ENCODE measurements at places on chromosomes 7 and 10.

- DNase-seq = no peak
Measured at GRCh38 chr10:129277084-129277483, 190.0 kb upstream of the MGMT start.

DNA sequence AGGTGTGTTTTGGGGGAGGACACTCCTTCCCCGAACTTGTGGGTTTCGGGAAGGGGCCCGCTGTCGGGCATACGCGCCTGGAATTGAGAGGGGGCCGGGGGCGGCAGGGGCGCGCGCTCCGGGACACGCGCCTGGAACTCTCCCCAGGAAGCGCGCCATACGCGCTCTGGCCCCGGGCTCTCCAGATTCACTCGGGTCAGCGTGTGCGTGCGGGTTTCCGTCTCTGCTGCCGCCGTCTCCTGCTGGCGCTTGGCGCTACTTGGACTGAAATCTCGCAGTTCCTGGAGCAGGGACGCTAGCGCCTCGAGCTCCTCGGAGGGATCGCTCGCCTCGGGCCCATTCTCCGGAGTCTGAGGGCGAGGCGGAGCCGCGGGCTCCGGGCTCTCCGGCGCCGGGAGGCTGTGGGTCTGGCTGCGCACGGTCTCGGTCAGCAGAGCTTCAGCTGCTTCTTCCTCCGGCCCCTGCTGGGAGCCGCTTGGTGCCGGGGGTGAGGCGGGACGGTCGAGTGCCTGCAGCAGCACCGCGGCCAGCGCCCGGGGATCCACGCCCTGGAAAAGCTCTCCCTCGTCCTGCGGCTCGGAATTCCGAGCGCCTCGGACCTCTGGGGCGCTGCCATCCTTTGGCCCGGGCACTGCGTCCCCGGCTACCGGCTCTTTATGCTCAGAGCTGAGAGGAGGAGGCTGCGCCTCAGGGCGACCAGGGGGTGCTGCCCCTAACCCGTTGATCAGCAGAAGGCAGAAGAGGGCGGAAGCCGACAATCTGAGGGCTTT is 1.1 kb downstream of the VGF start:
- peak; percentile 56 for DNase-seq

DNA sequence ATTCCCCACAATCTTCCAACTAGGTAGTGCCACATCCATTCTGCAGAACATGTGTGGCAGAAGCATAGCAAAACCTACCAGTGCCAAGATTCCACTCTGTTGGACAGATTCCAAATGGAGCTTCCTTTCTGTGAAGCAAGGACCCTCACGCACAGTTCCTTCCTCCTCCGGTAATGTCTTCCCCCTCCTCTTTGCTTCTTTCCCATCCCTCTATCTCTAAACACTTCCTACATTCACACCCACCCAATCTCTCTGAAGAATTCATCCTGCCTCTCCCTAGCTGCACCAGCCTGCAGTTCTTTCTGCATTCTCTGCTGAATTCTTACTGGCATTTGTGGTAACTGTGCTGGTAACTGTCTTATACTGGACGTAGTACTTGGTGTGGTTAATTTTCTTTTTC is 124.9 kb downstream of the RNLS start:
- no peak for DNase-seq

DNA sequence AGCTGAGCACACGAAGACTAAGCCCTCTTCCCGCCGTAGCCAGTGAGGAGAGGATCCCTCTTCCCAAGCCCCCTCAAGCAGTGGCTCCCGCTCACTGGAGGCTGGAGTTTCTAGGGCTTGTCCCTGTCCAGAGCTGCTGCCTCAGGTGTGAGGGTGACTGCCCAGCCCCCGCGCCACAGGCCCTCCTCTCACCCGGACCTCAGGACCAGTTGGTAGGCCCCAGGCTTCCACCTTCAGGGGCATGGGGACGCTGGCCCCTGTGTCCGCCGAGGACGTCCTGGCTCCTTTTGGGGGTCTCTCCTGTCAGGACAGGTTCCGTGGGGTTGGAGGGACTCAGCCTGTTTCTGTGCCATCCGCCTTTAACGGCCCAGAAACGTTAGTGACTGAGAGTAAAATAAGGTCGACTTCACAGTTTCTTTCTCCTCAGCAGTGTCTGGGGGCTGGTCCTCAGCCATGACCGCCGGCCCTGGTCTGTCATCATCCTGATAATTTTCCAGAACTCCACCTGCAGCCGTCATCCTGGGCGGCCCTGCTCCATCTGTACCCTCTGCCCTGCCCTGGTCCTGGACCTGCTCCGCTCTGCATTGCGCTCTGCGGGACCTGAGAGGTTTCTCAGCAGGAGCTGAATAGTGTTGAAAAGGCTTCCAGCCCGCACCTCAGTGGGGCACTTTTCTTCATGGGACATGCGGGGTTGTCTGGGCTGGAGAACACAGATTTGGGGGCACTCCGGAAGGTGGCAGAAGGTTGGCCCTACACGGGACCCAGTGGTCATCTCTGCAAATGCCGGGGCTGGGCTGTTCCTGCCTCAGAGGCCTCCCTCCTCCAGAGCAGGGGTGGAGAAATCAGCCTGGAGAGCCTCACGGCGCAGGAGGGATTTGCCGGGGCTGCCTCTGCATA is 36.0 kb upstream of the FAM20C start:
- no peak for DNase-seq

DNA sequence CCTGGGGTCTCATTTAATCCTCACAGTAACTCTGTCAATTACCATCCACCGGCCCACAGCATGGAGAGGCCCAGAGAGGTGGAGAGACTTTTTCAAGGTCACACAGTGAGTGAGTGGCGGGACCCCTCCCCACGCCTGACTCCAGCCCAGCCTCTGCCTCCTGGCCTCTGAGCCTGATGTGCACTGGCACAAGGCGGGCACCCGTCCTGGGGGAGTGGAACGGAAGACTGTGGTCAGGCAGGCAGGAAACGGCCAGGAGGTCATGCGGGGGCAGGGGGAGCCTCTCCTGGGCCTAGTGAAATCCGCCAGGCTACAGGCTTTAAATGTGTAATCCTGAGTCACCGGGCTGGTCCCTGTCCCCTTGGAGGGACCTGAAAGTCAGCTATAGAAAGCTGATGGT is 32.2 kb downstream of the ZCCHC24 start:
- DNase-seq = no peak

DNA sequence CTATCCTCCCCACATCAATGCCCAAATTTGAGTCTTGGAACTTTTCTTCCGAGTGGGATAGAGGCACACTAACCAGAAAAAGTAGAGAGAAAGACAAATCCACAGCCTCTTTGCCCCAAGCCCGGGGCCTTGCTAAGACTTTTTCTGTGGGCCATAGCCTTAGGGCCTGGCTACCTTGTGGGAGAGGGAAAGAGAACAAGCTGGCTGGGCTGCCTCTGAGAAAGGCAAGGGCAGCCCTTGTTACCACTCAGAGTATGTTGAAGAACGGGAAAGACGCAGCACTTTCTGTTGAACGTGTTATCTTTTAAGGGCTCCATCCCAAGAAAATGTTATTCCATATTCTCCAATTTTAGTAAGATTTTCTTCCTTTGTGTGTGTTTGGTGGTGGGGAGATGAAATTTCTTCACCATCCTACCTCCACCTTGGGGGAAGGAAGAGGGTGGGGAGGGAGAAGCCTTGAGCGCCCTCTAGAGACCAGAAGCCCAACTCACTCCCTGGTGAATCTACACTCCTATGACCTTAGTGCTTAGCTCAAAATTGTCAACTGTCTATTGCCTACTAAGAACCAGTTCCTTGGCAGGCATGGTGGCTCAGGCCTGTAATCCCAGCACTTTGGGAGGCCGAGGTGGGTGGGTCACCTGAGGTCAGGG is 3.9 kb upstream of the NRF1 start:
- DNase-seq = peak; percentile 30

DNA sequence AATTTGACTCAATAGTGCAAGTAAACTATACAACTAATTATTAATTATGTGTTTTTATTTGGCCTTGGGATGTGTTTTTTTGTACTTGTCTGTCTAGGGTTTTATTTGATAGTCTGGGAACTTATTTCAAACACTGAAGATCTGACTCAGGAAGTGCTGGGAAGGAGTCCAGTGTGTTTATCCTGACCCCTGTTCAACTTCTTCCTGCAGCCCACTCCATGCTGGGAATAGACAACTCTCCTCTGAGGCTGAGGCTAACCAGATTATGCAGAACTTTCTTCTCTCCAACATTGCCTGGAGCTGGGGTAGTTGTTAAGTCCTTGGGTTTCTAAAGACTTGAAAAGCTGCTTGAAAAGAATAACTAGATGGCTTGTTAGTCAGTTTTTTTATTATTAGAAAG is 6.9 kb downstream of the CISD1 start:
- peak; percentile 40 for DNase-seq

- DNase-seq = no peak
Measured at GRCh38 chr7:6623589-6624245, 8.3 kb downstream of the ZNF853 start.

- DNase-seq = peak; percentile 87
Measured at GRCh38 chr10:48199580-48200377, 74.7 kb downstream of the FRMPD2 start.

- DNase-seq = peak; percentile 23
Measured at GRCh38 chr7:102080434-102081243, 206.0 kb upstream of the SH2B2 start.

DNA sequence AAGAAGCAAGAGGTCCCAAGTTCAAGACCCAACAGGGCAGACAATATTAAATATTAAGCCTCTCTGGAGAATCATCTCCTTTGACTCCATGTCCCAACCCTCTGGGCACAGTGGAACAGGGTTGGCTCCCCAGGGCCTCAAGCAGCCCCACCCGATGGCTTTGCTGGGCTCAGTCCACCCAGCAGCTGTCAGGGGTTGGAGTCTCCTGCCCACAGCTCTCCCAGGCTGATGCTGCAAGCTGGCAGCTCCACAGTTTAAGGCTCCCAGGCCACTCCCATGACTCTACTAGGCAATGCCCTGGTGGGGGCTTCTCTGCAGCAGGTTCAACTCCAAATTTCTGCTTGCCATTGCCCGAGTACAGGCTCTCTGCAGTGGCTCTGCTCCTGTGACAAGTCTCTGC is 55.1 kb downstream of the LARP4B start:
- no peak for DNase-seq

Measured in fibroblast of skin of right biceps (primary cell).